ENCODE measurements at places on chromosomes 3 and 15.

DNA sequence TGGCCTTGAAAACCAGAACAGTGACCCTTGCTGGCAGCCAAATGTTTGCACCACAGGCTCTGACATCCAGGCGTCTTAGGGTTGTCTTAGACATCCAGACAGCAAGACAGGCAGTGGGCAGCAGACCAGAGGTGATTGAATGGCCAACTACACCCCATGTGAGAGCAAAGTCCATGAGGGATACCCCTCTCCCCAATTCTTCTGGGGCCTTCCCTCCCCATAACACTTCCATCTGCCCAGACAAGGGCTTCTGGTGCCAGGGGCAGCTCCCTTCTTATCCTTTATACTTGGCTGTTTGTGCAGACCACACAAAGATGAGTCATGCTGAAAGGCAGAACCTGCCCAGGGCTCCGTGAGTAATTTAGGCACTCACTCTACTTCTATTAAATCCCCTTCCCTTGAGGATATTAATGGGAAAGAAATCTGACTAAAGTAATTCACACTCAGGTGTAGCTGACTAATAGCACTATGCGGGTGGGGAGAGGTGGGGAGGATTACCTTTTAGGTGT lies 257.9 kb downstream of the UACA start:
- no peak for DNase-seq

DNA sequence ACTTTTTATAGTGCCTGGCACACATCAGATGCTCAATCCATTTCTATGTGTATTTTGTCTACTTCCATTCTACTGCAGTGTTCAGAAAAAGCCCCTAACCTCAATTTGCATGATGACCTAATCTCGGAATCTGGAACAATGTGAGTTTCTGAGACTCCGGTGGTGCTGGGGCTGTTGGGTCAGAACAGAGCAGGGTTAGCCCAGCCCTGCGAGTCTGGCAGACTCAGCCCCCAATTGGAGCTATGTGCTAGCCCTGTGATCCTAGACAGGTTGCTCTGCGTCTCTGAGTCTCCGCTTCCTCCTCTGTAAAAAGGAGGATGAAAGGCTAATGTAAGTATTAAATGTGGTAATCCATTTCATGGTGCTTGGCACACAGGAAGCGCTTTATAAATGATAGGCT lies 95.0 kb upstream of the ICE2 start:
- DNase-seq: no peak

GRCh38 chr15:92887869-92888268 lies 12.3 kb upstream of the CHD2 start:
- DNase-seq: no peak

DNA sequence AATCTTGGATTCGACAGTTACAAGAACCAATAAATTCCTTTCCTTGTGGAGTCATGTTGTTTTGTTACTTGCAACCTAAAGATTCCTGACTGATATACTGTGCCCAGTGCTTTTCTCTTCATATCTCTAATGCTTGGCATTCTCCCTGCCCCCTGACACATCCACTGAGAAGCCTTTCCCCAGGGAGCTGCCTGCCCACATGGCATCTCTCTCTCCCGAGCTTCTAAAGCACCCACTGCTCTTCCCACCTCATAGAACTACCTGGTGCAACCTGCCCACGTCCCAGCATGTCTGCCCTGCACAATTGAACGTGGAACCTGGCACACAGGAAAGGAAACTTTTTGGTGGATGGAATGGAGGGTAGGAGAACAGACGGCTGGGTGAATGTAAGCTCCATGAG lies 6.8 kb downstream of the CYP8B1 start:
- no peak for DNase-seq

DNA sequence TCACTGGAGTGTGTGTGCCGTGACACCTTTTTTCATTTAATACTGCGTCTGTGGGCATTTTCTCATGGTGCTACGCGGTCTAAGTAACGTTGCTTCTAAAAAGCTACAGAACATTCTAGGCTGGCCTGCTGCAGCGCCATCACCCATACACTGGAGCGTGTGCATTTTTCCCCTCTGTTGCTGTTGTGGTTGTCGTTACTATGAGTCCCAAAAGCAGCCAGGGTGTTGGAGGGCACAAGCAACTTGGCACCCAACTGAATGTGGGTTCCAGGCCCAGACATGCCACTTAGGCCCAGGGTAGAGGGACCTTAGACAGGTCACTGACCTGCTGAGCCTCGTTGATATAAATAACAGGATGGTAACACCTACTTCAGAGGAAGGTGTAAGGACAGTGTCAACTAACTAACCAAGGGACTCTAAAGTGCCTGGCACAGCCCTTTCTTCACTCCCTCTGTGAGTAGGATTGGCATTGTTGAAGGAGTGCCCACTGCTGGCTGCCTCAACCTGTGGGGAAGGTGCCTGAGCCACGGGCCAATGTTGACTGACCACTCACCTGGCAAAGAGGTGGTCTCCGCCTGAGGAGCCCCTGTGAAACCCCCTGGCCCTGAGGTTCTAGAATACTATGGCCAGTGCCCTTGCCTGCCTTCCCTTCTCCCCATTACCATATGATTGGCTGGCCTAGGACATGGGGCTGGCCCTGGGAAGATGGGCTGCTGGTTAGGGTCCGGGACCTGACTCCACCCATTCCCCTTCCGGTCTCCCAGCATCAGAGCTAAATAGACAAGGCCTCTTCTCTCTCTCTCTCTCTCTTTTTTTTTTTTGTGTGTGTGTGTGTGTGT lies 3.5 kb downstream of the CSK start:
- DNase-seq: no peak

All from stimulated activated CD4-positive, alpha-beta T cell treated with anti-CD3 and anti-CD28 coated beads, Interleukin-12 subunit alpha, Interleukin-12 subunit beta, amount 100 ng/mL, for 24 hours (primary cell).